ENCODE measurements at places on chromosomes 5 and 9.

DNA sequence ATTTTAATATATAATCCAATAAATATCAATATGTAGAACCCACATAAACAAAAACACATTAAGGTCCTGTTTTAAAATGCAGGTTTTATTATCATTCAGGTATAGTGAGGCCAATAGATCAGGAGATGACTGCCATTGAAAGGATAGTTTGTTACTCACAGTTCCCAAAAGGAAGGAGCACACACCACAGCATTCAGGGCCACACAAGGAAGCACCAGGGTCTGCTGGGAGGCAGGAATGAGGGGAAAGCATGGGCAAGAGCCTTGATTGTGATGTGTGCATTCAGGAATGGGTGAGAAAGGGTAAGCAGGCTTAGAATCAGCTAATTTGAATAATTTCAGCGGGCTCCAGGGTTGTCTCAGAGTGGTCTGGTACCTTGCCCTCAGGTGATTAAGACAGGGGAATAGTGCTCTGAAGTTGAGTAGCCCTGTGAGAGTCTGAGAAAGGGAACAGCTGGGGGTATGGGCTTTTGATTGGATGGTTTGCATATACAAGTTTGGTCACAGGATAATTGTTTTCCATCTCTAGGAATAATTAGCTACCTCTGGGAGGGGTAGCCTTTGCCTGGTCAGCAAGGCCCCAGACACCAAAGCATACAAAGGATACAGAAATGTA is 19.8 kb upstream of the OTULIN start:
- no peak for DNase-seq

- DNase-seq: no peak
Observed at GRCh38 chr9:97570899-97571298, 62.3 kb downstream of the TSTD2 start.

DNA sequence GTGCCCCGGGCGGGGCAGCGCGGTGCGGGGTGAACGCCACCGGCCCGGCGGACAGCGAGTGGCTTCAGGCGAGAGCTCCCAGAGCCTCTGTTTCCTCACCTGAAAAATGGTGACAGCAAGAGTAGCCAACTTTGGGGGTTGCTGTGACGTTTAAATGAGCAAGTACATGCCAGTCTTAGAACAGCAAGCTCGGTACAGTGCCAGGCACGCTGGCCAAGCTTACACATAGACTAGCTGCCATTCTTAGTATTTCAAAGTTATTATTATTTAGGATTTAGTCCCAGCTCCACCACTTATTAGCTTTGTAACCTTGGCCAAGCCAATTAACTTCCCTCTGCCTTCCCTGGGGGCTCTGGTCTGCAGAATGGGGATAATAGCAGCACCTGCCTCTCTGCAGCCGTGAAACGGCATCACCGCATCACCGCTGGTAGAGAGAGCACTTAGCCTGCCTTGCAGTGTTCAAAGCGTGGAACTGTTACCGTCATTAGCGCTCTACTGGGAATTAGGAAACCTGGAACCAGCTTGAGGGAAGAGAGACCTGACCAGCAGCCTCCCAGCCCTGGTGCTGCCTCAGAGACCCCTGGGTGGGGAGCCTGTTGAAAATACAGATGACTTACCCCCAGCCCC is at the start of gene C9orf50:
Gene C9orf50 (minus strand): TSS at position 433 of the 627 bp plus-strand sequence. CDS start 527 bp downstream, outside the sequence.
- no peak for DNase-seq

DNA sequence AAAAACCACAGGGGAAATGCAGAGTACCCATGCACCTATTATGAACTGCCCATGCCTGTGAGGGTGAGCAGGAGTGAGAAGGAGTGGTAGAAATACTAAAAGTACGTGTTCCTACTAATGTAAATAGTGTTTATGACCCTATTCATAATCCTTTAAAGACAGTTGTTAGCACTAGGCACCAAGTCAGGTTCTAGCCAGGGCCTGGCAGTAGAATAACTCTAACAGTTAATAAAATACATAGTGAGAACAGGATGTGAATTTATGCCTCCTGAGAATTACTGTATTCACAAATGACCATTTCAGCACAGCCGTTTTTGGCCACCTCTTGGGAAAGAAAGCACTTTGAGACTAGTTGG is 103.2 kb upstream of the TARS1 start:
- DNase-seq: no peak

DNA sequence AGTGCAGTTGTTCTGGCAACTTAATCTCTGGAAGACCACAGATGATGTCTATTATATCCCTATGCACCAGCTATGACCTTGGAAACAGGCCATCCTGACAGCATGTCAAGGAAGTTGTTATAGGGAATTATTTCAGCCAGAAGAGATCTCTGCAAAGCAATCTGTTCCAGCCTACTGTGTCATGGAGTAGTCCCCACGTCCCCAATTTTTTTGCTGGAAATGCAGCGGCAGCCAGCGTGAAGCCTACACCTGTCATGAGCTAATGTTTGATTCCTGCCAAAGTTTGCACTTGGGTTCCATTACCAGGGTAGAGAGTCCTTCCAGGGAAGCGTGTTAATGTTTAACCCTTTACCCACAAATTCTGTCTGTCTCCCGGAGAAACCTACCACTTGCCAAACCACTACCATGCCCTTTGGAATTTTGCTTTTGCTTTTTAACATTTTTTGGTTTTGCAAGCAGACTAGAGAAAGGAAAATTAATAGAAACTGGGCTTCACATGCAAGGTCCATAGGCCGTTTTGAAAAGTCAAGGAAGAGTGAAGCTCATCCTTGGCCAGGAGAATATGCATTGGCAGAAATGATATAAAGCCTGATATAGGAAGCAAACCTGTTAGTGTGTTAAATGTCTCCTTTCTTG is 174.9 kb upstream of the SPRY4 start:
- DNase-seq: no peak

DNA sequence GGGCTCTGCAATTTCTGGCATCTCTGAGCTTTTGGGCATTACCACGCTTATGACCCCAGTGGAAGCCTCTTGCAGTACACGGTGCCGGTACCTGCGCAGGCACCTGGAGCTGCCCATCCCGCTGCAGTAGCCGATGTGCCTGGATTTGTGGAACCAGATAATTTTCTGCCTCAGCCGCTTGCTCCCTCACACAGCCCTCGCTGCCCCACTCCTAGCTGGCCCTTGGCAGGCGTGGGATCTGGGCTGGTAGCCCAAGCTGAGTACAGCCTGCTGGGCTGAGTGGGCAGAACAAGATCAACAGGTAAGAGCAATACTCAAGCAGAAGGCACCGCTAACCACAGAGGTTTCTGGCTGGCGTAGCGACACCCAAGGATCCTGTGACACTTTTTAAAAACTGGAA is 1808.8 kb upstream of the ACO1 start:
- DNase-seq: no peak

DNA sequence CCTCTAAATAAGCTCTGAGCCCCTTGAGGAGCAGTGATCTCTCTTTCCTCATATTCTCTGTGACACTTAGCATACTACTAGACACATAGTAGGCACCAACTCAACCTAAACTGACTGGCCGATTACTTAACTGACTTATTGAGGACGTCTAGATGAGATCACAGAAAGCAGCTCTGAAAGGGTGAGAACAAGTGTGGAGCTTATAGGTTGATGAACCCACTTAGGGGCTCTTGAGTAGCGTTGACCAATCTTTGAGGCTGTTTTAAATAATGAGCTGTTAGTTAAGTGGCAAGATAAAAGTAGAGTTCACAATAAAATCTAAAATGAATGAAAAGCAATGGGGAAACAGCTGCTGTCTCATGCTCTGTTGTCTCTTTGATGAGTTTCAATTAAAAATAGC is 124.7 kb upstream of the TNPO1 start:
- DNase-seq: no peak

GRCh38 chr5:149904977-149905376 is 39.6 kb downstream of the PDE6A start:
- DNase-seq: no peak

- DNase-seq: no peak
Observed at GRCh38 chr5:53434541-53434940, 45.9 kb upstream of the FST start.

DNA sequence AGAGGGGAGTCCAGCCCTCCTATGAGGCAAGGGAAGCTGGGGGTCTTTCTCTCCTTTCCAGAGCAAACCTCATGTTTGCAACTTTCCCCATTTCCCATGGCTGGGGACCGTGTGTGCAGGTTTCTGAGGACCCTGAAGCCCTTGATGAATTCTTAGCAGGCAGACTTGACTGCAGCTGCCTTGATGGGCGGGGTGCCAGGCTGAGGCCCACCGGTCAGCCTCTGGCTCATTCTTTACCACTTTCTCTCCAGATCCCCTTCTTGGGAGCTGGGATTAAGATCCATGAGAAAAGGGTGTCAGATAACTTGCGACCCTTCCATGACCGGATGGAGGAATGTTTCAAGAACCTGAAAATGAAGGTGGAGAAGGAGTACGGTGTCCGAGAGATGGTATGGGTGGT is 30.0 kb upstream of the FOXI1 start:
- no peak for DNase-seq

DNA sequence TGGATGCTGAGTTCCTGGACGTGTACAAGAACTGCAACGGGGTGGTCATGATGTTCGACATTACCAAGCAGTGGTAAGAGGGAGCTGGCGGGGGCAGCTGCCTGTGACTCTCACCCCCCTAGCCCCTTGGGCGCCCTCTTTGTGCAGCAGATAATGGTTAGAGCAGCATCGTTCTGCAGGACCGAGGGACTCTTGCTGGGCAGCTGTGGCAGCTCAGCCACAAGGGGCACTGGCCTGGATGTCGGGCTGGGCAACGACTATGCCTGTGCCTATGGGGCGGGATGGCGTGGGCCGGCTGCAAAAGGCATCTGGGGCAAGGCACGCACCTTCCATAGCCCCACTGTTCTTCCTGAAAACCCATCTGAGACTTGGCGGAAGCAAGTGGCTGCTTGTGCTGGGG is 12.9 kb upstream of the AJM1 start:
- DNase-seq: no peak

GRCh38 chr5:1152156-1152555 is 40.3 kb upstream of the SLC12A7 start:
- DNase-seq: no peak

GRCh38 chr9:121474231-121474947 is 25.3 kb downstream of the GGTA1 start:
- DNase-seq: no peak

DNA sequence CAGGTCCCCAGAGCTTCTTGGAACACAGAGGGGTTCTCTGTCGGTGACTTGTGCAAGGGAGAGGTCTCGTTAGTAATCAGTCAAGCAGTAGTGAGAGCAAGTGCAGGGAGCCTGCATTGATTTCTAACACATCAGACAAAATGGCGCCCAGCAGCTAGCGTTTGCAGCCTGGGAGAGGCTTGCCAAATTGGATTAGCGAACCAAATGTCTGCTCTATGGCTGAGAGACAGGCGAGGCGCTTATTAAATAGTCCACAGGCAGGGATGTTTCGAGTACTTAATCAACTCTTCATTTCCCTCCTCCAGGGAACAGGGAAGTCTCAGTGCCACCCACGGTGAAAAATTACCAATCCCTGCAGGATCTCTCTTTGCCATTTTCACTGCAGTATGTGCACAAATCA is 131.4 kb upstream of the SHB start:
- DNase-seq: no peak

GRCh38 chr9:125604196-125604595 is 102.8 kb downstream of the MAPKAP1 start:
- no peak for DNase-seq

DNA sequence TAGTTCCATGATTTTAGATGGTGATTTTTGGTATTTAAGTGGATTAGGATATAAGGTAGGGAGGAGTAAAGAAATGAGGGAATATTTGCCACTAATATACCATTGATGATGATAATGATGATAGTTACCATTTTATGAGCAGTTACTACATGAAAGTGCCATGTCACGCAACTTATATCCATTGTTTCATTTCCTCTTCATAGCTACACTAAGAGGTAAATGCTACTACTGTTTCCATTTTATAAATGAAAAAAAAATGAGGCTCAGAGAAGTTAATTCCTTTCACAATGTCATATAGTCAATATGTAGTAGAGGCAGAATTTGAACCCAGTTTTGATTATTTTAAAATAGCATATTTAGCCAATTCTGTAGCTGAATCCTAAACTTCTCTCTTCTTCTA is 112.2 kb upstream of the ADRA1B start:
- DNase-seq: no peak

GRCh38 chr9:113851873-113852272 is 24.2 kb upstream of the ZNF618 start:
- no peak for DNase-seq

GRCh38 chr9:34638138-34638445 is 505 bp upstream of the SIGMAR1 start:
- no peak for DNase-seq

DNA sequence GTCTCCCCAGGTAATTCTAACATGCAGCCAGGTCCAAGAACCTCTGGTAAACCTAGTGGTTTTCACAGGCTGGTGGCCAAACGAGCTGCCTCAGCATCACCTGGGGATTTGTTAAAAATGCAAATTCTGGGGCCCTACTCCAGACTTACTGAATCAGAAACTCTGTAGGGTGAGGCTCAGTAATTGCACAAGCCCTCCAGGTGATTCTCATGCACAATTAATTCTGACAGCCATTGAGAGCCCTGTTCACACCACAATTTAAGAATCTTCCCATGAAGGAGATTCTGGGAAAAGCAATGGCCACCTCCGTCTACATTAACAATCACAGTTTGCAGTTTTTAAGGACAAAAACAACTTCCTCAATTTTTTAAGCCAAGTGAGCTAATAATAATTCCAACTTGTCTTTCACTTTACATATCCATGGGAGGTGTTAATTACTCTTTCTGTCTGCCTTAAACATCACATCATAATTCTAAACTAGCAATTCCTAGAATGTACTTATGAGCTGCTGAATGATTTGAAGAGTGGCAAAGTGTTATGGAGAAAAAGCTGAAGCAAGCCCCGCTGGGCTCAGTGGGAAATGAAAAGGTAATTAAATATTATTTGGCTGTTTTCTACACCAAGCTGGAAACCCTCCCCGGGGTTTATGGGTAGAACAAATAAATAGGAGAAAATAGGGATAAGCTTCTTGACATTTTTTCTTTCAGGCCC is 70.0 kb downstream of the GLDC start:
- no peak for DNase-seq

GRCh38 chr5:133049726-133050048 is 2.1 kb upstream of the HSPA4 start:
- DNase-seq: no peak

DNA sequence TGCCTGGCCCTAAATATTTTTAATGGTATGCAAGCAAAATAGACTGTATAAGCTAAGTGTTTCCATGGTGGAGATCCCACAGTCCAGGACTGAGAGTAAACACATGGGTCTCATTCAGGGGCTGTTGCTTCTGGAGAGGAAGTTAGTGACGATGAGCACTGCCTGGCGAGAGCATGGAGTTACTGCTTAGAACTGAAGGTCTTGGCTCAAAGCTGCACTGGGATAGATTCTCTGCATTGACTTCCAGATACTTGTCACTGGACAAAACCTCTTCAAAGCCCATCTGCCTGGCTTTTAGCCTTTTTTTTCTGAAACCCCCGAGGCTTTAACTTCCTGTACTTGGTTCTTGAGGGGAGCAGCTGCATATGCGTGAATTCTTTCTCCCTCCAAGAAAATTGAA is 39.2 kb downstream of the GPR107 start:
- DNase-seq: no peak

- DNase-seq: no peak
Observed at GRCh38 chr5:22643356-22643755, 209.8 kb downstream of the CDH12 start.

GRCh38 chr9:111945216-111945615 is 48.6 kb downstream of the UGCG start:
- no peak for DNase-seq
